ENCODE measurements at places on chromosomes 1 and 21.
A peak's percentile ranks its signal among the peaks of the same experiment; 100 is the strongest.

- no peak for DNase-seq
These were observed 393.8 kb downstream of the DISC1 start for GRCh38 chr1:232020352-232020751.

GRCh38 chr1:23356471-23357137 is 12.5 kb upstream of the HNRNPR start:
- DNase-seq, result no peak

DNA sequence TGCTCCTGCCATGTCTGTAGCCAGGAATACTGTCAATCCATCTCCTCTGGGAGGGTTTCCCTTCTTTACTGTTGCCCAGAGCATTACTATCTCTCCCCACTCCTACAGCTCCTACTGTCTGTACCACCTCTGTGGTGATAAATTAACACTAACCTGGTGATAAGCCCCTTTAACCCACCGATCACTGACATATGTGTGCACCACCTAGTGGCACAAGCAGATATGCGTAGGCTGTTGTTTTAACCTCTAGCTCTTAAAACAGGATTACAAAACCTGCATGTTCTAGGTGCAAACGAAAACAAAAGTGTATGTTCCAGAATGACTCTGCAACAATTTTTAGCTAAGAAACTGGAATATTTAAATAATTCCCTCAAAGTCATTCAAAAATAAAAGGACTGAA is 93.9 kb upstream of the BEND5 start:
- no peak for DNase-seq

DNA sequence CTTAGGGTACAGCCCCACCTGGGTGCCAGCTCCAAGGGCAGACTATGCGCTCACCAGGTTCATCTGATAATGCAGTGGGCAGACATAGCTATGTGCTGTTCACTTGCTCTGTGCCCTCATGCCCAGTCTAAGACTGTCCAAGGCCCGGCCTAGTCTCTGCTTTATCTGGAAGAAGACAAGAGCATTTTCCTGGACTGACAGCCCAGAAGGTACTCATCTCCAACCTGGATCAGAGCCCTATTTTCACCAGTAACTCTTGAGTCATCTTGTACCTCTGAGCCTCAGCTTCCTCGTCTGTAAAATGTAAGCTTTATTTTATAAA is 28.5 kb upstream of the LRRC8C start:
- DNase-seq, result peak; percentile 42

DNA sequence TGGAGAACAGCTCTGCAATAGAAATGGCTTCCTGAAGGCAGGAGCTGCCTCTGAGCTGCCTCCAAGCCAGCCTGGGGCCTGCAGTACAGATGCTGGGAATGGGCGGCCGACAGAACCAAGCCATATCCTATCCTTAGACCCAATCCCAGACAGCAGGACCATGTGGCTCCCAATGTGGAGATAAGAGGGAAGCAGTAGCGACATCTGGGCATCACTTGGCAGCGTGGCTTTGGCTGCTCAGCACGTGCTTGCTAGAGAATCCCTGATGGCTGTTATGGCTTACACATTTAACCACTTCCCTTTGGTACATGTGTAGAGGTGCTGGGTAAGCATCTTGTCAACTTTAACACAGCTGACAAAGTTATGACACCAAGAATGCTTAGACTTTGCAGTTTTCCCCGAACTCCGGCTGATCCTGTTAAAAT is 87.7 kb downstream of the MAN1C1 start:
- DNase-seq, result no peak

DNA sequence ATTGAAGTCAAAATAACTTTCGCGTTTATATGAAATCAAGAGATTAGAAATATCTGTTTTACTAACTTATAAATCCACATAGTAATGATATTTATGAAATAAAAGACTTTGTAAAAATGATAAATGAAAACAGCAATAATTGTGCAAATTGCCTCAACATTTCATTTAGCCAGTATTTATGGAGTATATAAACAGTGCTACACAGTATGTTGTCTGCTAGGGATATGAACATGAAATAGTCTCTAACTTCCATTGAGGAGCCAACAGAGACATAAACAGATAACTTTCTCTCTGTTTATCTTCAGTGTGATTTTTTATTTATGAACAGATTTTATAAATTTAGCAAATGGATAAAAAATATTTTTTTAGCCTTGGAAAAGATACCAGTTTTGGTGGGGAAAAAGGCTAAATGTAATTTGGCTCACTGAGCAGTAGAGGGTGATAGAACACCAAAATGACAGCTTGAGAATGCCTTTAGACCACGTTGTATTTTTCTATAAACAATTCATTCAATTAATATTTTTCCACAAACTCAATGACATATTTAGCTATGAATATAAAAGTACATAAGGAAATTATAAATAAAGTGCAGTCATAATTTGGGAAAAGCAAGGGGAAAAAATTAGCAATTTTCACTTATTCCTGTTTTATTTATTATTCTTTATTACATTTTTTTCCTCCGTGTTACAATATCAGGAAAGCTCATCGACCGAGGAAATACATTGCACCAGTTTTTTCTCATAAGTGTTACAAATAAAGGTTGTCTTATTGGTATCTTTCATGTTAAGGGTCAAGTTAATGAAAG is 47.5 kb upstream of the EEIG2 start:
- DNase-seq, result no peak

DNA sequence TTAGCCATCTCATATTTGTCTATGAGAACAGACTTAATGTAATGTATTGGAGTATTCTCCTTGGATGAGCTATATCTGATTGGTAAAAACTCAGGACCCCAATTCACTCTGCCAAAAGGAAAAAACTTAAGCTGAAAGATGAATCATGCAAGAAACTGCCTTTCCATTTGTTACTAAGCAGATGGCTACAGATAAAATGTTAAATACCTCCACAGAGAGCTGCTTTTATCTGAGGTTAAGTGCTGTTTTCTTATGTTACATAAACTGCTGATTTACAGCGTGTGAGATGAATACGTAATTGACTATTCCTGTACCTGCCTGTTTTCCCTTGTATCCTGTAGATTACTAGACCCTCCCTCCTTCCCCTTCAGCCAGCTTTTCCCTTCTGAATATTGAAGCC is 49.3 kb downstream of the CLCA4 start:
- no peak for DNase-seq

Data from activated T-cell treated with anti-CD3 and anti-CD28 coated beads, Interleukin-2, amount 50 U/mL, for 72 hours (primary cell).